Astrocyte (in vitro differentiated cells and primary cell): ENCODE measurements at places on chromosomes 13 and 19.
A peak's percentile ranks its signal among the peaks of the same experiment; 100 is the strongest.

- no peak for DNase-seq
Observed at GRCh38 chr13:34003656-34004055, 185.7 kb downstream of the RFC3 start.

GRCh38 chr13:73667756-73668155, 466.4 kb downstream of the KLF12 start:
- no peak for DNase-seq

DNA sequence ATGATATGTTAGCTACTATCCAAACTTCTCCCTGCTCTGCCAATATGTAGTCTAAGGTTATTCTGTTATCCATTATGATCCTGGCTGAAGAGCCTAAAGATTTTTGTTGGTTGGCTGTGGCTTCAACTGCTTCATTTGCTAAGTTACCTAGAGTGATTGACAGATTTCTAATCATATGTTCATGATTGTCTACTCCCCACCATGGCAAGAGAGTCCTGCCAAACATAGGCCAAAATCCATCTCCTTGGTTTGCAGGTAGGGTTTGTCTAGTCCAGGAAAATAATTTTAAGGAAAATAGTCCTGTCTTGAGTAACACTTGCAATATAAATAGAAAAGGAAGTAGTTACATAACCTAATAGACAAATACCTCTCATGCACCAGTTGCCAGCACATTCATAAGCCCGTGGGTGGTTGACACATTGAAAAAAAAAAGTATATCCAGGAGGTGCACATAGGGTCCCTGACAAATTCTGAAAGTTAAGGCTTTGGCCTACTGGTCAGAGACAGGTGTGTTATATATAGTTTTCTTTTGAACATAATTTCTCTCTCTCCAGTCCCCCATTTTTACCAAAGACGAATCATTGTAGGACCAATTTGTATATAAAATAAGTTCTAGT, 5.4 kb upstream of the CBY2 start:
- DNase-seq, result peak; percentile 27

DNA sequence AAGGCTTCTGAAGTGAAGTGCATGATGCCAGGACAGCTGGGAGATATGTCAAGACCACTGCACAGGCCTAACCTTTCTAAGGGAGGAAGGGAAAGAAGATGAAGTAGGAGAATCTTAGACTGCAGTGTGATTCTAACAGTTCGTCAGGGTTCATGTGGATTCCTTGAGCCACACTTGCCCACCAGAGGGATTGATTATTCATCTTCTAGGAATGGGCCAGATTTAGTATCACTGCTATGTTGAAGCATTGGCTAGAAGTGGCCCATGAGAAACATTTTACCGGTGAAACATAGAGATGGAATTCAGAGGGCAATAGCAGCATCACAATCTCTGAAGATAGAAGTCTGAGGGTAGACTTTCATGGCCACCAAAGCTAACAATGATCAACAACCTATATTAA, 550.8 kb upstream of the SLITRK1 start:
- DNase-seq, result peak; percentile 93

GRCh38 chr19:51689751-51690453, 3.2 kb upstream of the SPACA6 start:
- DNase-seq, result no peak

GRCh38 chr19:13212759-13213330, 62.6 kb downstream of the IER2 start:
- no peak for DNase-seq

DNA sequence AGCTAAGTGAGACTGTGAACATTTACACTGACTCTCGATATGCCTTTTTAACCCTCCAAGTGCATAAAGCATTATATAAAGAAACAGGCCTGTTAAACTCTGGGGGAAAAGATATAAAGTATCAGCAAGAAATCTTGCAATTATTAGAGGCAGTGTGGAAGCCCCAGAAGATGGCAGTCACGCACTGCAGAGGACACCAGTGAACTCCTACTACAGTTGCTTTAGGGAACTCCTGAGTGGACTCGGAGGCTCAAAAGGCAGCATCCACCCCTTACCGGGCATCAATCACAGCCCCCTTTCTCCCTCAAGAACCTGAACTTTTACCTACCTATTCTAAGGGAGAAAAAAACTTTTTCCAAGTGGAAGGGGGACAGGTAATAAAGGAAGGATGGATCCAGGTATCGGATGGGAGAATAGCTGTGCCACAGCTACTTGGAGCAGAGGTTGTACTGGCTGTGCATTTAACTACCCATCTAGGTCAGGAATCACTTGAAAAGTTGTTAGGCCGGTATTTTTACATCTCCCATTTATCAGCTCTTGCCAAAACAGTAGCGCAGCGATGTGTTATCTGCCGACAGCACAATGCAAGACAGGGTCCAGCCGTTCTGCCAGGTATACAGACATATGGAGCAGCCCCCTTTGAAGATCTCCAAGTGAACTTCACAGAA, 80.1 kb downstream of the ZNF486 start:
- DNase-seq, result peak; percentile 0

GRCh38 chr19:2634228-2634951, 68.1 kb downstream of the GNG7 start:
- DNase-seq, result no peak

- no peak for DNase-seq
Observed at GRCh38 chr13:95524264-95524901, 28.1 kb upstream of the CLDN10 start.

GRCh38 chr19:7516878-7517277, 975 bp downstream of the ZNF358 start:
- no peak for DNase-seq

GRCh38 chr19:1261798-1262622, 7.1 kb upstream of the CIRBP start:
- DNase-seq, result peak; percentile 71

DNA sequence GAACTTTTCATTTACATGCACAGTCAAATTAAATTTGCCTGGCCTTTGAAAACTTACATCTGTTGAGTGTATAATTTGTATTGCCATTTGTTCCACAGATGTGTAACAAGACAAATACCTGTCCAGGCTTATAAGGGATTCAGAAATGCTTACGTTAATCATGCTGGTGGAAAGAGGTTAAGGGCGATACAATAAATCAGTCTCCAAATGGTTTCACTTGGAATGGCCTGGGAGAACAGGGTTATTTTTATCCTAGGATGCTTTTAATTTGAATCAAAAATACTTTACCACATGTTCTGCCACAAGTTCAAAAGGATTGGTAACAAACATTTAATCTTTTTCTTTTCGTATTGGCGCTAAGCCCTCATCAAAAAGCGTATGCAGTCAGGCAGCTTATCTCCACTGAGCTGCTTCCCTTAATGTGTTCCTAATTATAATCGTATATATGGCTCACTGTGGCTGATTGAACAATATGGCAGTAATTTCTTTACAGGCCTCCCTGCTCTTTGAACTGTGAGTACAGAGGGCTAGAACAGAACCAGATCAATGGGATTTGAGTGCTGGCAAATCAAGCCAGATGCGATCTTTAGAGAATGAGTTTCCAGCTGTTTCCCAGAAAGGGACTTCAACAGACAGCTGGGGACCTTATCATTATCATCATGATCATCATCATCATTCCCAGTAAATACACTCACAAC, 425.7 kb downstream of the SPRY2 start:
- DNase-seq, result no peak

DNA sequence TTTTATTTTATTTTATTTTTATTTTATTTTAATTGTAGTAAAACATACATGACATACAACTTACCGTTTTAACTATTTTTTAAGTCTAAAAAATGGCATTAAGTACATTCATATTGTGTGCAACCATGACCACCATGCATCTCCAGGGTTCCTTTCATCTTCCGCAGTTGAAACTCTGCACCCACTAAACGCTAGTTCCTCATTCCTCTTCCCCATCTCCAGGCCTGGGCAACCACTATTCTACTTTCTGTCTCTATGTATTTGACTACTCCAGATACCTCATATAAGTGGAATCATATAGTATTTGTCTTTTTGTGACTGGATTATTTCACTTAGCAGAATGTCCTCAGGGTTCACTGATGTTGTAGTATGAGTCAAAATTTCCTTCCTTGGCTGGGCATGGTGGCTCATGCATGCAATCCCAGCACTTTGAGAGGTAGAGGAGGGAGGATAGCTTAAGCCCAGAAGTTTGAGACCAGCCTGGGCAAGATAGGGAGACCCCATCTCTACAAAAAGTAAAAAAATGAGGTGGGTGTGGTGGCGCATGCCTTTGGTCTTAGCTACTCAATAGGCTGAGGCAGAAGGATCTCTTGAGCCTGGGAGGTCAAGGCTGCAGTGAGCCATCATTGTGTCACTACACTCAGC, 55.7 kb upstream of the ZNF507 start:
- DNase-seq, result no peak

- DNase-seq, result peak; percentile 58
Observed at GRCh38 chr19:37932985-37933936, 26.3 kb downstream of the SIPA1L3 start.

DNA sequence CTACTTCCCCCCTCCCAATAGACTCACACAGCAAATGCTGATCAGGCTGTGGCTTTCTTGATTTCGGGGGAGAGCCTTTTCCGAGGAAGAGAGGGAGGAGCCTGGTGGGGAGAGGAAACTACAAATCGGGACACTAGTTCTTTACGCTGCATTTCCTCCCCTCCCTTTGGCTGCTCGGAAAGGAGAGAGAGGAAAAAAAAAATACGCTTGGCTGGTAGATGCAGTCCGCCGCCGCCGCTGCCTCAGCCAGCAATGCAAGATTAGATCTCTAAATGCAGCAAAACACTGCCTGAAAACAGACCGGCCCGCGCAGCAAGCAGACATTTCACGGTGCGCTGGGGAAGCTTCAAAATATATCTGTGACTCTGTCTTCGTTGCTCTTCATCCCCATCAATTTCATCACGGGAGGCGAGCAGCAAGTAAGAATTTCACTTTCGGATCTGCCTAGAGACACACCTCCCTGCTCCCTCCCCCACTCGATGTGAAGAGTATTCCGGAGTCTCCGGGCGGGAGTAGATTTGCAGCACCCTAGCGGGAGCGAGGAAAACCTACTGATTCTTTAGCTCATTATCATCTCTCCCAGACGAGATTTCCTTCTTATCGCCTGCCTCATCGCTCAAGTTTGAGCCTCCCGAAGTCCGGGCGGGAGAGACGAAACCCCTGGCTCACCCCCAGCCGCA, at the start of gene PCDH17:
Gene PCDH17 (plus strand): TSS at position 149 of the 680 bp plus-strand sequence. CDS start 803 bp downstream, outside the sequence.
- DNase-seq, result peak; percentile 62

DNA sequence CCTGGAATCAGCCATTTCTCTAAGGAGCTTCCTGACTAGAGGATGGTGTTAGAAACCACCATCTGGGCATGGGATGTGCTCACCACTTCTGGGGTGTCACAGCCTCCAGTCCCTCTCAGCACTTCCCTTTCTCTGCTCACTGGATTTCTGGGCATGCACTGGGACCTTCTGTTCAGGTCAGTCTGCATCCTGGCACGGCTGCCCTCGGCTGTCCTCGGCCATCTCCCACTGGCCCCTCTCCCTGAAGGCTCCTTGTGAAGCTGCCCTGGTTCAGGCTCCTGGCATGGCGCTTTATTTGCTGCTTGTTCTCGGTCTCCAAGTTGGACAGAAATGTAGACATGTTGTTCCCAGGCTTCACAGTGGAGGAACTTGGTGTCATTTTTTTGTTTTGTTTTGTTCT, 60.0 kb downstream of the TEX29 start:
- DNase-seq, result no peak

DNA sequence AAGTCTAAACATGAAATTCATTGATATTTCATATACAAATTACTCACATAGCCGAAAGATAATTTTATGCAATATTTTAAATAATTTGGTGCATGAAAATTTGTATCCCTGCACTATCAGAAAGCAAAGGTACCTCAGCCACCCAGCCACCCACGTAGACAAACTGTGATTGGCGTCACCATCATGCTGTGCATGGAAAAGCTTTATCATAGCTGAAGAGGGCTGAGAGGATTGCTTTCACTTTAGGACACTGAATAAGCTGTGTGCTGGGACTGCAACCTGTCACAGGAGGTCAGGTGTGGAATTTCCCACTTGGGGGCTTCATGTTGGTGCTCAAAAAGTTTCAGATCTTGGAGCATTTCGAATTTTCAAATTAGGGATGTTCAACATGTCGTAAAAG, 96.3 kb downstream of the MYCBP2 start:
- DNase-seq, result no peak

DNA sequence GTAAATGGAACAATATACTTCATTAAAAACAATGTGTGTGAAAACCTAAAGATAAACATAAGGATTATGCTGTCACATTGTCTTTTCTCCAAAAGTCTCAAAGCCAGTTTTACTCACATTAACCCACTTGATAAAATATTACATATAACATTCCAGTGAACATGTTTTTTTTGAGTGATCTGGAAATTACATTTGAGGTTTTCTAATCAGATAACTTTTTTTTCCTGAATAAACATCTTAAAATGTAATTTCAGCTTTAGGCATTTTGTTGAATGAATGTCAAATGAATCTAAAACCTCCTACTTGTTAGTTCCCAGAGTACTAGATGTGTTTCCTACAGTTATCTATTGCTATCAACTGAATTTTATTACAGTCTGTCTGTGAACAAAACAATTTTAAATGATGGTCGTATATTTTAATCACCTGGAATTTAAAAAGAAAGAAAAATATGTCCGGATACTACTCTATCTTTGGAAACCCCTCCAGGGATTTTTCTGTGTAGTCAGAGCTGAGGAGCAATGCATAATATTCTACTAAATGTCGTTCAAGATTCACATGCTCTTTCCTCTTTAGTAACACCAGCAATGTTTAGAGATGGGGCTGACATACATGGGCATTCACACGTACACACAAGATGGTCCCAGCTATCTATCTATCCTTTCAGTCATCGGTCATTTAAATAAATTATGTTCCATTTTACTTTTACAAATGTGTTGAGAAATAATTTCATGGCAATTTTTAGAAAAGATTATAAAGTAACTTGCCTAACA, 283.9 kb downstream of the KLF12 start:
- DNase-seq, result no peak

DNA sequence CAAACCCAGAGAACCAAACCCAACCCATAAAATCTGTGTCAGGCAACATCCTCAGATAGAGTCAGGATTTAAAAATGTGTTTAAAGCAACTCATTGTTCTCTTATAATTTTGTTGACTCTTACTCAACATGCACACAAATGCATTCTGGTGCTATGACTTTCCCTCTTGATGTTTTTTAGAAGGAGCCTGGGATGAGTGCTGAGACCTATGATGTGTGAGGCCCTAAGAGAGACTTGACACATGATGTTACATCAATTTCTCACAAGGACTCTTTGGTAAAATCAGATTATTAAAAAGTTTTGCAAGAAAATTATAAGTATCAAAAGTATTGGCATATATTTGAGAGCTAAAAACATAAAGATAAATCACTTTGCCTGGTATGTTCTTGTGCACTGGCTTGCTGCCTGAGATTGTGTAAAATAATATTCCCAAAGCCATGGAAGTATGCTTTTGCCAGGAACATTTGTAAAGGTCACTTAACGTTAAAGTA, 173.9 kb downstream of the DCLK1 start:
- no peak for DNase-seq

- DNase-seq, result no peak
Observed at GRCh38 chr13:70612881-70613280, 504.6 kb upstream of the KLHL1 start.

GRCh38 chr19:53068199-53068598, 23.7 kb downstream of the ERVV-2 start:
- no peak for DNase-seq
